ENCODE measurements at places on chromosomes 2 and 18.
A peak's percentile ranks its signal among the peaks of the same experiment; 100 is the strongest.

- DNase-seq = peak; percentile 85
Measured at GRCh38 chr18:2894841-2895370, 48.1 kb downstream of the EMILIN2 start.

DNA sequence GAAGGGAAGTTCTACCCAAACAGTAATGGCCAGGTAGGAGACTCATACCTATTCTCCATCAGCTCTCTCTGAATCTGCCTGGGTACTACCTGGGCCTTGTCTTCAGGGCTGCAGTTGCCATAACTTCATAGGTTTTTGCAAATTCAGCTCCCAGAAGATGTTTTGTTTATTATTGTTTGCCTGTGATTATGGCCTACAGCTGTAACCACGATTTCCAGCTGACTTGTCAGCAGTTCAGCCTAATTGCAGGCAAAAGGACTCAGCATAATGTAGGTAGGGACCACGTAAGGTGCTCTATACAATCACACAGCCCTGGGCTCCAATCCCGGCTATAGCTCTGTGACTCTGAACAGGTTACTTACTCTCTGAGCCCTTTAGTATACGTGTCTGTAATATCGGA is 187.0 kb upstream of the FN1 start:
- DNase-seq = no peak

GRCh38 chr2:190553254-190553653 is 18.7 kb upstream of the NEMP2 start:
- no peak for DNase-seq

- DNase-seq = no peak
Measured at GRCh38 chr18:63205791-63206252, 113.7 kb downstream of the BCL2 start.

DNA sequence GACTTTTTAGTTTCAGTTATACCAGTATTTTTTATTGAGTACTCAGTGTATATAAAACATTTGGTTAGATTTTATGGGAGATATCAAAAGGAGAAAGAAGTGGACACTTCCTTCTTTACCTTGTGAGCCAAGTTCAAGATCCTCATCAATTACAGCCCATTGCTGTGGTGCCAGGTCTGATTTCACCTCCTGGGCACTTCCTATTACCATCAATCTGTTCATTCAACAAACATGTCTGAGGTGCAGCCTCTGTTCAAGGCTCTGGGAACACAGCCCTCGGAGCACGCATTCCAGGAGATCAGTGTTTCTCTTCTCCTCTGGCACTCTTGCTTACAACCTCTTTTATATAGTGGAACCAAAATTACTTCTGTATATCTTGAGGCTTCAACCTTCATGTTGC is 171.4 kb upstream of the ALPP start:
- DNase-seq = no peak

GRCh38 chr18:11316546-11316945 is 167.2 kb upstream of the PIEZO2 start:
- DNase-seq = no peak

GRCh38 chr2:173571021-173571821 is 216.5 kb downstream of the CDCA7 start:
- DNase-seq = peak; percentile 42

DNA sequence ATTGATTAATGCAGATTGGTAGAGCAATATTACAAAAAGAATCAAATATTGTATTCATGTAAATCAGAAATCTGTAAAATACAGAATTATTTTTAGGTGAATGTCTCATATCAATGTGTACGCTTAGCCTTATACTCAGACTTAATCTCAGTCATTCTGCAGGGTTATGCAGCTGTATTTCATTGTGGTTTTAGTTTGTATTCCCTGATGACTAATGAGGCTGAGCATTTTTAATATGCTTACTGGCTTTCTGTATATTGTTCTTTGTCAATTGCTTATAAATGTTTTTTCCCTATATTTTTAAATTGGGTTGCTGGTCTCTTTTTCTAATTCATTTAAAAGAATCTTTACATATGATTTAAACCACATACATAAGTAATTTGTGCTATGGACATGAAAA is 50.1 kb downstream of the CDH19 start:
- DNase-seq = no peak

- no peak for DNase-seq
Measured at GRCh38 chr2:8216397-8216796, 465.5 kb upstream of the ID2 start.
